Stimulated activated CD4-positive, alpha-beta T cell treated with anti-CD3 and anti-CD28 coated beads, Interleukin-15, amount 100 ng/mL, for 48 hours (primary cell): ENCODE measurements at places on chromosomes 7 and 10.

DNA sequence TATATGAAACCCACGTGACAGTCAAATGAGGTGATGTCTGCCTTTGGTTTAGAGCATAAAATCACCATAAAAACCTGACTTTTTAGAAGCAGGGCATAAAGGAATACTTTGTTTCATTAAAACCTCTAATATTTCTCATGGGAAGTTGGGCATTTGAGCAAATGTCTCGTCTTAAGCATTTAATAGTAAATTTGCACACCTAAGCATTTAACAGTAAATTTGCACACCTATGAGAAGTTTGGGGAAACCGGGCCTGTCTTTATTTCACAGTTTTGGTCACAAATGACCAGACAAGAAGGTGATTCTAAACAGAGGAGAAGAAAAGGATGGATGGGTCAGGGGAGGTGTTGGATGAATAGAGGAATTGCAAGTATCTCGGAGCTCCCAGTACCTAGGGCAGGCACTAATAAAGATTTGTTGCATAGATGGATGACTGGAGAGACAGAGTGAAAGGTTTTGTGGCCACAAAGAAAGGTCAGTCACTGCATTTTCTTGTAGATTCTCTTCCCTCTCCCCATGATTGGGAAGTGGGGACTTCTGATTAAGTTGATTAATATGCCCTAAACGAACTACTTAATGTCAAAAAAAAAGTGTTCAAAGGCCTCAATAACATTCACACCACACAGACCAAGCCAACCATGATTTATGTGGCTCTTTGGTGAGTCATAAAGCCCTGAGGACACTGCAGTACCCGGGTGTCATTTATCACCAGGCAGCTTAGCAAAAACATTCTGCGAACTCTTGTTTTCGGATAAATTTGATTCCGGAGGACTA is 158.2 kb downstream of the SPAG6 start:
- no peak for DNase-seq

DNA sequence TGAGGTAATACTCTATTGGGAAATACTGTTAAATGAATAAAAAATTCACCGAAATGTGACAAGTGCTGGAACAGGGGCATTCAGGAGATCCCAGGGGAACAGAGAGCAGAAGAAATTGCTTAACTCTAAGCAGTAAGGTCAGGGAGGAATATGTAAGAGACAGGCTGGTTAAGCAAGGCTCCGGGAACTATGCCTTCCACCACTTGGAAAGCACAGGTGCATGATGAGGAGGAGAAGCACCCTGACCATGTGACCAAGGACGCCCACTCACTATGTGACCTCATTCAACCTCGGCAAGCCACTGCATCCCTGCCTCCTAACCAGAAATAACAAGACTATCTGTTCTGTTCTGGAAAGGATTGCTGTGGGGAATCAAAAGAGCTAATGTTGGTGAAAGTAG is 218.4 kb downstream of the ELMO1 start:
- no peak for DNase-seq

DNA sequence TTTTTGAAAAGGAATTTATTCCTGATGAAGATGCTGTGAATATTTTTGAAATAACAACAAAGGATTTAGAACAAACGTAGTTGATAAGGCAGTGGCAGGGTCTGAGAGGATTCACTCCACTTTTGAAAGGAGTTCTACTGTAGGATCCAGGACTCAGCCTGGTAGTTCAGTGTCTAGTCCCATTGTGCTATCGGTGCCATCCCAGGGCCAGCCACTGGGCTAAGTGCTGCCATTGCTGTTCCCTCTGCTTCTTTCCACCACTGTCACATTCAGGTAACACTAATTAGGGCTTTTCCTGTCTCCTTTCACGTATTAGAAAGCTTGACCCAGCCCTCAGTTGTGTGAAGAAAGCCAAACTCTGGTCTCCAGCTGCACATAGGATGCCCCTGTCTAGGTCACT is 177.3 kb downstream of the TEX36 start:
- no peak for DNase-seq

- no peak for DNase-seq
These were observed 37.2 kb downstream of the CUBN start for GRCh38 chr10:17092216-17092944.

DNA sequence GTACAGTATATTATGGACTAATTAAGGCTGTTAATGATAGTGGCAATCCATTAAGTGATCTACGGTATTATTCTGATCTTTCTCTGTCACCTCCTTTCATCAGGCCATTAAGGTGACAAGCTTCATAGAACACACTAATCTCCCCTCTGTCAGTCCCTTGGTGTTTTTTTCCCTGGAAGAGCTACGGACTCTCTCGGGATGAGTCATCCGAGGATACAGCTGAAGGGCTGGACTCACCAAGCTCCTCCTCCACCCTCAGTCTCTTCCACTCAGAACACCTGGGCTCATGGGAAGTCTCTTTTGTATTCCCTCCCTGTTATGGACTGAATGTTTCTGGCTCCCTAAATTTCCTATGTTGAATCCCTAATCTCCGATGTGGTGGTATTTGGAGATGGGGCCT is 69.8 kb upstream of the PLXNA4 start:
- no peak for DNase-seq

DNA sequence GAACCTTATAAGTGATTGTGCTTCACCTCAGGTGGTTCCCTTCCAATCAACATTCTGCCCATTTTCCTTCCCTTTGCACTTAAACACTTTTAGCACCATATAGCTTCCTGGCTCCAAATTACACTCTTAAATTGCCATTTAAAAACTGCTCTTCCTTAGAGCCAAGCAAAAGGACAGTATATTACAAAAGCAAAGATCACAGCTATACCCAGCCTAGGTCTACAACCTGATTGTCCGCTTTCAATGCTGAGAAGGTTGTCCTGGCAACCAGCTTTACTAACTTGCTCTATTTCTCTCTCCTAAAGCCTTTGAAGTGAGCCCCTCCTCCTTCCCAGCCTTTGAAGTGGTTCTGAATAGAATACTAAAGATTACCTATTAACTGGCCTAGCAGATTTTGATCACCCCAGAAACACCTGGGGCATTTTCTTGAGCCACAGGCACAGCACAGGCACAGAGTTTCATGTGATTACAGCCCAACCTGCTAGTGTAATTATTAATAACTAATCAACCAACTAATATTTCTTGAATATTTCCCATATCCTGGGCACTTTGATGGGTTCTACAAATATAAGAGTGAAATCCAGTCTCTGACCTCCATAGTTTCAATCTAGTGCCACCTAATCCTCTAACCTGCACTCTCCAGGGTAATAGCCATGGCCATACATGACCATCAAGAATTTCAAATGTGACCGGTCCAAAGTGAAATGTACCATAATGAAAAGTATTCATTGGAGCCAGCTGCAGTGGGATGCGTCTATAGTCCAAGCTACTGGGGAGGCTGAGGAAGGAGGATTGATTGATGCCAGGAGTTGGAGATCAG is 63.6 kb upstream of the TRIM24 start:
- no peak for DNase-seq

GRCh38 chr7:90655566-90655965 is 59.4 kb downstream of the CDK14 start:
- DNase-seq: no peak

DNA sequence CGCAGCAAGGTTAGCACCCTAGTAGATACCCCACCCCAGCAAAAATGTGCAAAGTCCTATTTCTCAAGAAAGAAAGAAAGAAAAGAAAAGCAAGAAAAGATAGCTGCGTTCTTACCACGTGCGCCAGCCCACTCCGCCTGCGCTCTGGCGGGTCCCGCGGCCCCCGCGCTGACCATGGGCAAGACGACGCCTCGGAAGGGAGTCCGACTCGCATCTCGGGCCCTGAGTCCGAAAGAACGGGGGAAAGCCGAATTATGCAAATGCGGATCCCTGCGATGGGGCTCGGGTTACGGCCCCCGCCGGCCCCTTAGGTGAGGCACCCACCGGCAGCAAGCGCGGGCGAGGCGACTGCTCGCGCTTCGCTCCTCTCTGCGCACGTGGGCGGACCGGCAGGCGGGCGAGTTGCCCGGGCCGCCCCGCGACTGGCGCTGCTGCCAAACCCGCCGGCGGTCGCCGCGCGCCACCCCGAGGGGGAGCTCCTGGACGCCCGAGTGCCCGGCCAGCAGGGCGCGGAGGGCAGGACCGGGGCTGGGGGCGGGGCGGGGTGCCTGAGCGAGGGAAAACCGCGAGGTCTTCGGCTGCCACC is 2.4 kb upstream of the EGR2 start:
- peak; percentile 39 for DNase-seq

GRCh38 chr7:2985866-2986265 is 57.8 kb downstream of the CARD11 start:
- no peak for DNase-seq

DNA sequence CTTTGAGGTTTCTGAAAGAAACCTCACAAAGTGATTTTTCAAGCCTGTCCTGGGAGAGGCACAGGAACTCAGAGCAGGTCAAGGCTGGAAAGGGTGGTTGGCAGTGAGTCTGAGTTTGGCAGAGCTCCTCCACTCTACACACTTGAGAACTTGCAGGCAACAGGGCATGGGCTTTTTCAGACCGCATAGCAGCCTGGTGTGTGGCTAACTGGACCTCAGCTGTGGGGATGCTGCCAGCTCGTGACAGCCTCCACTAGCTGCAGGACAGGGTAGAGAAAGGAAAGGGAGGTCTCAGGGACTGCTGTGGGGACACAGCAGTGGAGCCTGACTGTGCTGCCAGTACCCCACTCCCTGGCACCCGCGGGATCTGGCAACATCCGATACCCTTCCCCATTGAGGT is 2.6 kb downstream of the CDHR1 start:
- no peak for DNase-seq

DNA sequence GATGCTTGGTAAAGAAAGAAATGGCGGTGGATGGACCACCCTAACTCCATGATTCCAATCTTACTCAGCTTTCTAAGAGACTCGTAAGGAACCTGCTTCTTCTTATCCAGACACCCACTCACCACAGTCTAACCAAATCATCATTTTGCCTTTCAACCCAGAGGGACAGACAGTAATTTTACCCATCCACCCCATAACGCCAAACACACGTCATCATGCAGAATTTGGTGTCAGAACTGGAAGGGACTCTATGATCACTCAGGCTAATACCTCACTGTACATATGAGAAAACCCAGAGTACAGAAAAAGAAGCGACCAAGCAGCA is 388 bp downstream of the ECD start:
- DNase-seq: peak; percentile 7

DNA sequence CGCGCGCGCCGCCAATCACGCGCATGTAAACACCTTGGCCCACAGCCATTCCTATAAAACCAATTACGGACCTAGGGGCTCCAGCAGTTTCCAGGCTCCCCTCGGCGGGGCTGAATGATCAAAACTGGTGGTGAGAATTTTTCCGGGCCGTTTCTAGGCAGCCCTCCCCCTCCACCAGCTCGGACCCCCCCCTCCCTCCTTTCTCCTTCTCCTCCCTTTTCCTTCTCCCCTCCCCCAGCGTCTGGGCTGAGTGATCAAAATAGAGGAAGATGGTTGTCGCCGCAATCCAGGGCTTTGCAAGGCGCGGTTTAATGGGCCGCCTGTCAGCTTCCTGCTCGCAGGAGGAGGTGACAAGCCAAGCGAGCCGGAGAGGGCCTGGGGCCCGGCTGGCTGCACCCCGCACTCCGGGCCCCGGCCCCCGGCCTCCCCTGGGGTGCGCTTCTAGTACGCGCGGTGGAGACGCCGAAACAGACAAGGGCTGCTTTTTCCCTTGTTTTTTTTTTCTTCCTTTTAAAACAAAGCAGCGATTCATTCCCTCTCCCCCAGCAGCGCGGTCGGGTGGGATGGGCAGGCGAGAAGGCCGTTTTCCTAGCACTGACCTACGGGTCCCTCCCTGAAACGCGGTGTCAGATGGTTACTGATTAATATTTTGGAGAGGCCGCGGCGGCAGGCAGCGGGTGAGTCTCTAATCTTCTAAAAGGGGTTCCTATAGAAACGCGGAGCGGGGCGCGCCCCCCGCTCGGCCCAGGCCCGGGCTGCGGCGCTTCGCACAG is 528 bp upstream of the TNRC18 start:
- no peak for DNase-seq

DNA sequence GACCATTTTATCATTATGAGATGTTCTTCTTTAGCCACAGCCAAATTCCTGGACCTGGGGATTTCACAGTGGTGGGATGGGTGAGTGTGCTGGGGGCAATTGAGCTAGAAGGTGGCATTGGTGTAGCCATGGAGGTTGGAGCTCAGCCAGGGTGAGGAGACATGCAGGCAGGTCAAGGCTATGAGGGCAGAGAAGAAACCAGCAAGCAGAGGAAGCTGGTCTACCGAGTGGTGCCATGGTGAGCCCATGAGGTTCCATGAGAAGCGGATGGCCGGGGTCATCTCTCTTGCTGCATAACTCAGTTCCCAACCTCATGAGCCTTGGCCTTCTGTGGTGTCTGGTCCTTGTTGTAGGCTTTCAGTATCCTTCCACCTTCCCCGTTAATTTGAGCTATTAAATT is 91.4 kb downstream of the CARD11 start:
- no peak for DNase-seq

DNA sequence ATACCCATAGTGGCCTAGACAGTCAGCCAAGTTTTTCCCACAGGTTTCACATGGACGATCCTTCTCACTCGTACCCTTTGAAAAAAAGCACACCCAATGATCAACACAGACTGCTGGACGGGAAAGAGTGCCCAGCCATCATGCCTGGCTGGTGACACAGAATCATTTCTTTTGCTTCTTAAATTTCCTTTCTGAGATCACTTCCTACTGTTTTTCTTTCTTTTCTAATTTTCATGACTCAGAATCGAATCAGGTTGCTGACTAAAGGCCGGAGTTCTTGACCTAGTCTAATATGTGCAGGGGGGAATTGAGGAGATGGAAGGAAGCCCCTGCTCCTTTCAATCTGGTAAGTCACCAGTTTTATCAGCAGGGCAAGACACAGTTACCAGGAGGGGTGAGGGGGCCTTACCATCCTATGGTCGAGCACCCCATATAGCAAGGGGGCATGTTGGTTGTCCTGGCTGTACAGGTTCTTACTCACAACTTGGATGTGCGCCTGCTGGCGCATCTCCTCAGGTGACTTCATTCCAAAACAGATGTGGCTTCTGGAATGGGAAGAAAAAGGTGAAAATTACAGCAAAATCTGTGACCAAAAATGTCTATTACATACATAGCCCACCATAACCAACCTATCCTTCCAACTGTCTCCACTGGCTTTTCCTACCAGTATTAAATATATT is 3.5 kb downstream of the POLR3A start:
- no peak for DNase-seq

- DNase-seq: no peak
These were observed 226.0 kb downstream of the SFMBT2 start for GRCh38 chr10:7184660-7185366.

DNA sequence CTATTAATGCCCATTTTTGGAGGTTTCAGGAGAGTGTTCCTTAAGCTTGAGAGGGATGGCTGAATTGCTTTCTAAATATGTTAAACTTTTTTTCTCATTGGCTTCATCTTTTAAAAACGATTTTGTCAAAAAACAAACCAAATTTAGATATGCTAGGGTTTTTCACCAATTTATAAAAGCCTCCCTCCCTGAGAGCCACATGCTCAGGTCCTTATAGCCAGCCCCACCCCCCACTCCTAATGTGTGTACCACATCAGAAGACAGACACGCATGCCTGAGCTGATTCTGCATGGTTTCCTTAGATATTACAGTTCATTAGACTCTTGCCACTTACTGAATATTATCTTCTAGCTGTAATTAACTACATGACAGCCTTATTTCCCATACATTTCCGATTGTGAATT is 2.0 kb downstream of the CUL1 start:
- DNase-seq: peak; percentile 37
